Esophagus squamous epithelium (tissue), 5 donors: ENCODE measurements at places on chromosomes 2 and 18.

- no peak for DNase-seq
These were observed 610.0 kb upstream of the RAB6C start for GRCh38 chr2:129369437-129369836.

DNA sequence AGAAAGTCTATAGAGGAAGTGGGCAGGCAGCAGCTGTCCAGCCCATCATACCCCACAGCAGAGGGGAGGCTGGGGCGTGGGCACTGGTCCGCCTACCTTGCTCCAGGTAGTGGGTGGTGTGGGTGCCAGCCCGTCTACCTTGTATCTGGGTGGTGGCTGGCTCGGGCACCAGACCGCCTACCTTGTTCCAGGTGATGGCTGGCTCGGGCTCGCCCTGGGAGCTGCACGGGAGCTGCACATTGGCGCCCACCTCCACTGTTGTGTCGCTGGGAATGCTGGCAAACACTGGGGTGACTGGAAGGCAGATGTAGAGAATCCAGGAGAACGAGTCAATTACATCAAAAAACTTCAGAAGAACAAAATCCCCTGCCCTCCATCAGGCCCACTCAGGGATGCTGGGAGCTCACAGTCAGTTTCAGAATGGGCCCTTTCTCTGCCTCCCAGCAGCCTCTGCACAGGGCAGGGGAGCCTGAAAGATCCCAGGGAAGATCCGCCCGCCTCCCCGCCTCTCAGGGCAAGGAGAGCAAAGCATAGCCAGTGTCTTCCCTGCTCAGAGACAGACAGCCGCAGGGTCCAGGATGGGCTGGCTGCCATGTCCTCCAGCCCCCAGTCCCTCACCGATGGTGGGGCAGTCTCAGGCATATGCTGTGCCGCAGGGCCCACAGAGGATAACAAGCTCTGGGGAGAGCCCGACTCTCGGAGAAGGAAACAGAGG lies 82.3 kb downstream of the PXDN start:
- DNase-seq = no peak

GRCh38 chr2:40240070-40240469 lies 211.8 kb downstream of the SLC8A1 start:
- DNase-seq = no peak

GRCh38 chr2:174158003-174158402 lies 90.3 kb downstream of the OLA1 start:
- no peak for DNase-seq

- DNase-seq = no peak
These were observed 29.4 kb upstream of the ZNF516 start for GRCh38 chr18:76524477-76524876.

GRCh38 chr2:9694661-9695234 lies 64.0 kb upstream of the YWHAQ start:
- no peak for DNase-seq

DNA sequence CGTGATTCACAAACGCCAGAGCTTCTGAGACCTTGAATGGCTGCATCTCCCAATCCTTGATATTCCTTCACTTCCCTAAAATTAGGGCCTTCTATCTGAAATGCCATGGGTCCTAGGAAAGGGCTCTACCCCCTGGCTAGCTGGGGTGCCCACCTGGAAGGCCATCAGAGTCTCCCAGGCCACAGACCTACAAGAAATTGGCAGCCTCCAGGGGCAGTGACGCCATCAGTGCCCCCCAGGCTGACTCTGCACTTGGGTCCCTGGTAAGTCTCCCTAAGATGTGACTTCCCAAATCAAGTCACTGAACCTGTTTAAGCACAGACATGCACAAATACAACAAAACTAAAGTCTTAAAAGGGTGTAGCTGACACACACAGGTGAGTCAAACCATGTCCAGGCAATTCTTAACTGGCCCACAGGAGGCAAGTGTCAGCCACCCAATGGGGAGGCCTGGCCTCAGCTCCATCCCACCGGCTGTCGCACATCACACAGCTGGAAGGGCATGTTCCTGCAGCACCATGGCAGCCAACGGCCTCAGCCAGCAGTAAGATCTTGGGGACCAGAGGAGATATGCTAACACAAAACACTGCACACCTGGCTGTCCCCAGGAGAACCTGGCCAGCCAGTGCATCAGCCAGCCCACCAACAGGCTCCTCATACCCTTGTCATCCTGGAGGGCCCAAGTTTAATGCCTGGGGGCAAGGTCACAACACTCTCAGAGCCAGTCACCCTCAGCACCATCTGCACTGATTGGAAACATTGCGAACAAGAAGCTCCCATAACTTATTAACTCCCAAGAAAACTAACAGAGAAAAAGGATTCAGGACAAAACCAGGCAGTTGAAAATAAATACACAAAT lies 5.2 kb downstream of the PARD6G start:
- DNase-seq = no peak

GRCh38 chr2:60334610-60335009 lies 218.8 kb downstream of the BCL11A start:
- no peak for DNase-seq

GRCh38 chr18:3481696-3482210 lies 31.8 kb downstream of the TGIF1 start:
- no peak for DNase-seq

DNA sequence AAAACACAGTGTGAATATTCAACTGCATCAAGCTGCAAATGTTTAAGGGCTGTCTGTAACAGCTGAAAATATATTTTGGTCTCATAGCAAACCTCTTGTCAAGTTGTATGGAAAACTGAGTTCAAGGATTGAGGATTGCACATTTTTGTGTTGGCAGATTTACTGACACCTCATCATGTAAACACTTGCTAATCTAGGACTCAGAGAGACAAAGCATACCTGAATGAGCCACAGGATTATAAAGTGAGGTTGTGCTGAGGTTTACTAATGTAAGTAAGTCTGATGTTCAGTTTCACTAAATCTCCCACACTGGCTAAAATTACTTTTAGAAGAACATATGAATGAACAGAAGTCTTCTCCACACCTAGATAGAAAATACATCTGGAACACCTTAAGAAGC lies 1993.1 kb upstream of the CELF4 start:
- DNase-seq = no peak

- DNase-seq = no peak
These were observed 156.1 kb upstream of the SRD5A2 start for GRCh38 chr2:31736695-31737454.

GRCh38 chr2:233185963-233186362 lies 65.5 kb upstream of the ATG16L1 start:
- no peak for DNase-seq

GRCh38 chr2:127646487-127647241 lies 711 bp downstream of the GPR17 start:
- no peak for DNase-seq

DNA sequence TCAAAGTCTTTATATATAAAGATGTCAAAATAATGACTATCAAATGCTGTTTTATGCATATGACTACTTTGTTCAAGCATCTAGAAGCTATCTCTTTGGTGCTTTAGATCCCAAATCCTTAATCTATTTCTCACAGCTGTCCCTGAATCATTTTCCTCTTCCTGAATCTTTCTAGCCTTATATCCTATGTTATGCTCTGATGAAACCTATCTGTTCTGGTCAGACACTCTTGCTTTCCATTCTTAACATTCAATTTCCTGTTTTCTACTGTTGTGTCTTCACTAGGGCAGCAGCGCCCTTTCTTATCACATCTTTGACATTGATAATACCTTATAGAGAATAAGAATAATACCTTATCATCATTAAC lies 6.3 kb upstream of the PARD3B start:
- DNase-seq = no peak

- no peak for DNase-seq
These were observed 35.4 kb downstream of the PSD4 start for GRCh38 chr2:113209011-113209645.

GRCh38 chr2:179692610-179693009 lies 168.8 kb downstream of the ZNF385B start:
- no peak for DNase-seq

DNA sequence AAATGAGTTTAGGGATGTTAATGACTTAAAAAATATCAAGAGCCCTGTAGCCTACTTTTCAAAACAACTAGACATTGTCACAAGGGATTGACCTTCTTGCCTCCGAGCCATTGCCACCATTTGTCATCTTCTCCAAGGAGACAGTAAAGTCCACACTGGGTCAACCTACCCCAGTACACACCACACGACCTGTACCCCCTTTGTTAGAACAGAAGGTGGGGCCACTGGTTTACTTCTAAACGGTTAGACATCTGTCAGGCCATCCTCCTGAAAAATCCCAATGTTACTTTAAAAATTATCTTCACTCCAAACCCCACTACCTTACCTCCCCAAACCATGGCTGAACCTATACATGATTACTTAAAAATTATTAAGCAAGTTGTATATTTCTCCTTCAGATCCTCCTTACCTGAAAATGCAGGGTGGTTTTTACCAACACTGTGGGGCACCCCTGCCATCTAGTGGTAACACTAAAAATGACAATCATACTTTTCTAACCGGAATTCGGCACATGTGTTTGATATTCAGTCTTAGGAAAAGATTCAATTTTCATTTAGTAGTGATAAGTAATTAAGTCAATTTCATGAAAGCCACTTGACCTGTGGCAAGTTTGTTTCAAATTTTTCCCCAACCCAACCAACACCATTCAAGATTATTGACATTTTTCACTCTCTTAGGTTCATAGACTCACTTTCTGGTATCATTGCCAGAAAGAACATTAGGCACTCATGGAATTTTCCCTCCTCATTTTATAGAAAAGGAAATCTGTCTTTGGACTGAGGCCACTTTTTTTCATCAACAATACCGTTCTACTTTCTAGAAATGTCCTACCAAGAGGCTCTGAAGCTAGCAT lies 265.3 kb upstream of the PKDCC start:
- no peak for DNase-seq

- DNase-seq = no peak
These were observed 543 bp downstream of the HADHB start for GRCh38 chr2:26245231-26245732.

GRCh38 chr2:175435012-175435411 lies 253.5 kb upstream of the ATP5MC3 start:
- no peak for DNase-seq

DNA sequence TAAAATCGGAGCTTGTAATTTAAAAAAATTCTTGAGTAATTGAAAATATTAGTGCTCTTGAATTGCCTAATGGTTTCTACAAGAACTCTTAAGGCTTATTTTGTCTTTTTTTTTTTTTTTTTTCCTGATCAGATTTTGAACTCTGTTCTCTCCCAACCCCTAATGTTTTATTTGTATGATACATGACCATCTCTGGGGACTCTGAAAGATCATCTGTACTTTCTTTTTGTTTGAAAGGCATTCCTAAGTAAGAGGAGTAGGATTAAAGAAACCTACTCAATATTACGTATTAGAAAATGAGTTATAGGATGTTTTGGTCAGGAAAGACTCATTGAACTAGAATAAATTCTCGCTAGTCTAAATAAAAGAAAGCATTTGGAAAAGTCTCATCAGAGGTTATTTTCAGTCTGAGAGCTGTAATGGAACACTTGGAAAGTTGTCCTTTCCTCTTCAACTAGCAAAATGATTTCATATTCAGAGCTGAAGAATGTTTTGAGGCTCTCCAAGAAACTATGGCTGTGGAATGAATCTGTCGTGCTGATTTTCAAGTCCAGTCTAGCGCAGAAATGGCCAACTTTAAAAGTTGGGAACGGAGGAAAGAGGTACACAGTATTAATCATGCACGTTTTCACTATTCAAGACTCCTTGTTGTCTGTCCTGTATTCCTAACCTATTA lies 182.7 kb downstream of the PRPF40A start:
- no peak for DNase-seq

GRCh38 chr2:64988420-64989125 lies 626 bp upstream of the SLC1A4 start:
- peak; percentile 4 for DNase-seq

- no peak for DNase-seq
These were observed 6.0 kb downstream of the REEP1 start for GRCh38 chr2:86331384-86331783.

GRCh38 chr2:231068525-231069222 lies 12.0 kb downstream of the PSMD1 start:
- DNase-seq = no peak

GRCh38 chr2:45332567-45332966 lies 278.5 kb downstream of the SRBD1 start:
- DNase-seq = no peak

GRCh38 chr2:205189301-205189700 lies 493.0 kb upstream of the NRP2 start:
- DNase-seq = no peak

DNA sequence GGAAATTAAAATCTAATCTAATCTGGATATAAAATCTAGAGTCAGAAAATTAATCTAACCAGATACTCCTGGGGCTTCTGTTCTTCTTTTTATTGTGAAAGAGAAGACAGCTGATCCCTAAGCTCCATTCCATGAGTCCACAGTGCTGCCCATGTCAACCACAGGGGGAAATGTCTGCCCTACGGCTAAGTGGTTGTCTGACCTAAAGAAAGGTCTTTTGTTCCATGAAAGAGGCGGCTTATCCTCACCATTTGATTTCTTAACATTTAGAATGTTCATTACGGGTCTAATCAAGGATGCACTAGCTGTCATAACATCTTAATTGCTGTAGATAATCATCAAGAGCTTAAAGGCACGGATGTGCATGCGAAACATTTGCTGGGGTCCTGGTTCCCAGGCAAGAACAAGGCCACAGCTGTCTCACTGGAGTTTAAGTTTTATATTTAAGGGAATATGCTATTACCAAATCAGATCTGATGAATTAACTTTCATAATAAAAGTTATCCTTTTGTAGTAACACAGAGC lies 162.6 kb downstream of the PAX3 start:
- DNase-seq = no peak

DNA sequence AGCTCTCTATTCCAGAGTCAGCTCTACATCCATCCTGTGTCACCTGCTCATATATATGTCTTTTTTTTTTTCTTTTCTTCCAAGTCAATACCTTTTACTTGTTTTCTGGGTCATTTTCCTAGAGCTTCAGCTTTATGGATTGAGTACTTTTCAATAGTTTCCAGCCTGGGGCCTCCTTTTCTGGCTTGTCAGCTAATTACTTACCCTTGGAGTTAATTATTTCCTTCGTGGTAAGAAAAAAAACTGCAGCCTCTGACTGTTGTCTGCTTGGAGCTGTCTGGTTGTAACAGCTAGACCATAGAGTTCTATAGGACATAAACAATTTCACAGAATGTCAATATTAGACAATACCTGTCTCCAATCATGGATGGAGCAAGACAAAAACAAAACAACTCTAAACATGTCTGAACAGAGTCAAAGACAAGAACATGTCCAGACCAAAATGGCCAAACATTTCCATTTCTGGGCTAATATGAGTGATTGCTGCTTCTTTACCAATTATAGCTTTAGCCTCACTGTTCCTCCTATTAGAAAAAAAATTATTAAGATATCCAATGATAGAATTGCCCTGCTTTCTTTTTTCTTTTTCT lies 643.1 kb downstream of the SLC4A3 start:
- DNase-seq = no peak

DNA sequence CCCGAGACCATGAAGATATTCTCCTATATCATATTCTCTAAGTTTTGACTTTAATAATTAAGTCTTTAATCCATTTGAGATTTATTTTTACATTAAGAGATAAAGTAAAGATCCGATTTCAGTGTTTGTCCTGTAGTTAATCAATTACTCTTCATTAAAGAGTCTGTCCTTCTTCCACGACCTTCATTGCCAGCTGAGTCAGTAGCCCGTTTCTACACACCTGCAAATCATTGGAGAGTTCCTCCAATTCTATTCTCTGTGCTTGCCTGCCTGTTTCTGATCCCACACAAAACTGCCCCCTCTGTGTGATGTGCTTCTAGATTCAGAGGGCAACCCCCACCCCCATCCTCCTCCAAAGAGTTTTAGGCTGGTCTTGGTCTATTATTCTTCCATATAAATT lies 119.2 kb downstream of the KCNF1 start:
- no peak for DNase-seq
